Kidney epithelial cell (primary cell): ENCODE measurements at places on chromosomes 2 and 18.

DNA sequence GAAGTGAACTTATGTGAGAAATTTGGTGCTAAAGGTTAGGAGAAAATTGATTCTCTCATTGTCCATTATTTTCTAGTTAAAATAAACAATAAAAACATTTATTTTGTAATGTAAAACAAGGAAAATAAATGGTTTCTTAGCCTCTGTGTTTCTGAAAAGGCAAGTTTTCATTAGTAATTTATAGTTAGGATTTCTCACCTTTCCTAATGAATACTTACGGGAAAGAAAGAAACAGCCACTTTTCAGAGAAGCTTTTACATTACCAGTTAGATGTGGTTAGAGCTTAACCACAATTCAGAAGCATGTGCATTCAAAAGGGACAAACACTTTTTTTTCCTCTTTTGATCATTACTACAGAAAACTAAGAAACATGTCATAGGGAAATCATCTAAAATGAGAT lies 18.8 kb downstream of the NEMP2 start:
- DNase-seq, result no peak

- no peak for DNase-seq
Observed at GRCh38 chr18:62399276-62399675, 74.2 kb downstream of the TNFRSF11A start.

- peak; percentile 70 for DNase-seq
Observed at GRCh38 chr2:88329815-88330603, 122.5 kb downstream of the FOXI3 start.

DNA sequence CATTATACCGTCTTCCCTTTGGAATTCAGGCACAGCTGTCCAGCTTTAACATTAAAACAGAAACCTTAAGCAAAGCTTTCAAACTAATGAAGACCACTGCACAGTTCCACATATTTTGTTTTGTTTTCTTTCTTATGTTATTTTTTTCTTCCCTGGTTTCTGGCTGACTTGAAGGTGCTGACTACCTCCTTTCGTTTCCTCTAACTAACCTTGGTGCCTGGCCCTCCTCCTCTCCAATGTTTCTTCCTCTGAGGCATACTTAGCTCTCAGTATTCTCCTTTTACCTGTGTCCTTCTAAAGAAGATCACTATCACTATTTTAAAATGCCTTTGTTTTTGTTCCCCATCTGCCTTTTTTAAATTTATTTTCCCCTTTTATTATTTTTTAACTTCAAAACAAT lies 433.3 kb upstream of the SPHKAP start:
- DNase-seq, result no peak

GRCh38 chr2:144085016-144085415 lies 434.9 kb downstream of the ZEB2 start:
- DNase-seq, result no peak

DNA sequence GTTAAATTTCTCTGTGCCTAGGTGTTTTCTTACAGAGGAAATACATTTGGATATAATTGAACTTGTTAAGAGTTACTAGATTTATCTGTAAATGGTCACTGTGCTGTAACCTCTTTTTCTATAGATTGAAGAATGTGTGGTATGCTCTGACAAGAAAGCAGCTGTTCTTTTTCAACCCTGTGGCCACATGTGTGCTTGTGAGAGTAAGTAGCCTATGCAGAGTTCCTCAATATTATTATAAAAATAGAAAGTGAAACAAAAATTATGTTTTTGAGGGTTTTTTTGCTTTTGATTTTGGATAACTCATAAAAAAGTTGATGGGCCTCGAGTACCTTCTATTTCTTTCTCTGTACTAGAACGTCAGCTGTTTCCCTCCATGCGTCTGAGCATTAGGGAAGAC lies 112.4 kb downstream of the MIB1 start:
- no peak for DNase-seq

DNA sequence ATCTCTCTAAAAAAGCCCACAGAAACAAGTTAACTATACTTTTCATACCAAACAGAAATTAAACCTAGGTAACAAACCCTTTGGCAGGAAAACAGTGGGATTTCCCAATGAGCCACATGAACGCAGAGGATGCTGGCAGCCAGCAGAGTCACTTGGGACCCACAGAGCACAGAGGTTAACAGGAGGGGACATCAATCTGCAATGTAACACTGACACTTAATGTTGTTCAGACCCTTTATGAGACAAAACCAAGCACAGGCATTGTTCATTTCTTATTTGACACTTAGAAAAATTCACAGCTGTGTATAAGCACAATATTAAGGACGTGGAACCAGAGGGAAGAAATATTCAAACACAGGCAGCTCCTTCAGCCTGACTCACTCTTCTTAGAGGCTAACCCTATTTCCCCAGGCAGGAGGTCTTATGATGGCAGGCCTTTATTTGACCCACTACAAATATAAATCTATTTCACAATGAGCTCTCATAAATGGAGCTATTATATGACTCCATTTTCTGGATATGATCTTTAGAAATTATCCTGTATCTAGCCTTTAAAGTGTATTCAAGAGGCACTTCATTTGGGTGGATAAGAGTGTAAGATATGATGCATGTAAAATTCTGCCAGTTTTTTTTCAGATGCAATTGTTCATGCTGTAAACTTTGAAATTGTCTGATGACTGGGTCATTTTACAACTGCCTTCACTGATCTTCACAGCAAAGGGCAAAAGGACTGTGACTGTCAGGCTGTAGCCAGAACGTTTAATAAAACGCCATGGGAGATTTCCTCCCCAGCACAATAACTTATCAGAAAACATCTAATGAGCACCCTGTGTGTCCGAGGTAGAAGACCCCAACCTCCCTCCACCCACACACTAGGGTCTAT lies 132.8 kb upstream of the SATB2 start:
- no peak for DNase-seq

GRCh38 chr2:168039881-168040280 lies 207.5 kb downstream of the STK39 start:
- DNase-seq, result no peak

DNA sequence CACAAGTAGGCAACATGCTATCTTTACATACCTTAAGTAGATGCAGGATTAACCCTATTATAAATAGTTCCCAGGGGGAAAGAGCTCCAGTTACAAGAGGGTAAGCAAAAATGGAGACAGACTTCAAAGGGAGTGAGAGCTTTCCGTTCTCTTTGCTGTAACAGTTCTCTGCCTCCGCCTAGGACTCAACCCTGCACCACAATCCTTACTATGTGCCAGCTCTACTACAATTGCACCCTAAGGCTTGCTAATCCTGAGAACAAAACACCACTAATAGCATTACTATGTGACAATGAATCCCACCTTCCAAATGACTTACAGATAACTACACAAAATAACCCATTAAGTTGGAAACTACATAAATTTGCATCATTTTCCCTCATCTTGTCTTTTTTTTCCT lies 7.7 kb downstream of the ZBTB14 start:
- DNase-seq, result no peak

GRCh38 chr18:45517181-45517741 lies 98.0 kb upstream of the SLC14A2 start:
- no peak for DNase-seq

GRCh38 chr2:69753659-69754363 lies 11.9 kb downstream of the ANXA4 start:
- no peak for DNase-seq

- peak; percentile 28 for DNase-seq
Observed at GRCh38 chr2:181258720-181259119, 198.5 kb upstream of the ITGA4 start.

GRCh38 chr2:150806336-150806735 lies 318.9 kb upstream of the RND3 start:
- peak; percentile 12 for DNase-seq

GRCh38 chr2:61241266-61241665 lies 79.3 kb downstream of the C2orf74 start:
- no peak for DNase-seq

GRCh38 chr2:37896319-37896718 lies 28.8 kb upstream of the RMDN2 start:
- no peak for DNase-seq

DNA sequence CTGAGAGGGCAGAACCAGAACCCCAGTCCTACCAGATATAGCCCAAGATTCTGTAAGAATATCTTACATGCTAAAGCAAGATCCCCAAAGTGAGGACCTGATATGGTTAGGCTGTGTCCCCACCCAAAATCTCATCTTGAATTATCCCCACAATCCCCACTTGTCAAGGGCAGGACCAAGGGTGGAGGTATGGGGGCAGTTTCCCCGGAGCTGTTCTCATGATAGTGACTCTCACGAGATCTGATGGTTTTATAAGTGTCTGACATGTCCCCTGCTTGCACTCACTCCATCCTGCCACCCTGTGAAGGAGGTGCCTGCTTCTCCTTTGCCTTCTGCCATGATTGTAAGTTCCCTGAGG lies 19.9 kb downstream of the TTC32 start:
- DNase-seq, result no peak

DNA sequence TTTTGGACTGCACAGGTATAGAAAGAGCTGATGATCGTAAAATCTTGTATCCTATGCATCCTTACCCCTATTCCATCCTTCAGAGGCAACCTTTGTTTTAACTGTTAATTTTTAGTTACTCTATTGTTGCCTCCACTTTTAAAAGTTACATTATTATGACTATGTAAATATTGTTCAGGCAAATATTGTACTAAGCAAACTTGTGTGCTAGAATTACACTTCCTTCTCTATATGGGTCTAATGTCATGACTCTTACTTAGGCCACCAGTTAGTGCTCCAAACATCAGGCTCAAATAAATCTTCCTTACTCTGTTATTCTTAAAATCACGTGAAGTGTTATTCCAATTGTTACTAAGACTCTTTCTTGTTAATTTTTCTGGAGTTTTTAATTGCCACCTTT lies 47.4 kb upstream of the EMILIN2 start:
- DNase-seq, result no peak

DNA sequence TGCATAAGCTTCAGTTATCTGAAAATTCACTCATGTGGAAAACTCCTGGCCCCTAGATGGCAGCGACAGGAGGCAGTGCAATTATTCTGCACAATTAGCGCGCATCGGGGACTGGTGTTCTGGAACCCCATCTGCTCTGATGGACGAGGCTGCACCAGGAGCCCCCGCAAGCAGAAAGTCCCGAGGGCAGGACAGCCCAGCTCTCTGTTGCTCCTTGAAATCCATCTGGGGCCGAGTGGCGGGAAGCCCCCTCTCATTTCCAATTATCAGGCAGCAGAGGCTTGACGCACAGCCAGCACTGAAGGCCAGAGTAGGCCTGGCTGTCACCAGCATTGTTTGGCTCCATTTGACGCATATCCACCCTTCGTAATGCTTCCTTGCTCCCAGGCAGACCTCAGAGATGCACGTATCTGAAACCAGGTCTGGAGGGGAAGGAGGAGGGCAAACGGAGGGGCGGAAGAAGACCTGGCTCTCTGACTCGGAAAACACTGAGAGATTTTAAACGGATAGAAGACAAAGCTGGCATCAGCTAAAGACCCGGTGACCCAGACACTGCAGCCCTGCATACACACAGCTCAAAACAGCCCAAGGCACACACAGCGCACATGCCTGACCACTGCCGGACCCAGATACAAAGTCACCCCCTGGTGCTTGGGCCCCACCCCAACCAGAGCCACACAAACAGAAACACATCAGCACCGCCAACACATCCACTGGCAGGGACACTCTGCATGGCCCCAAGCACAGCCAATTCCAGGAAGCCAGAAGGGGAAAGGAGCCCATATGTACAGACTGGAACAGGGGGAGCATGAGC lies 69.8 kb downstream of the TNS1 start:
- no peak for DNase-seq

DNA sequence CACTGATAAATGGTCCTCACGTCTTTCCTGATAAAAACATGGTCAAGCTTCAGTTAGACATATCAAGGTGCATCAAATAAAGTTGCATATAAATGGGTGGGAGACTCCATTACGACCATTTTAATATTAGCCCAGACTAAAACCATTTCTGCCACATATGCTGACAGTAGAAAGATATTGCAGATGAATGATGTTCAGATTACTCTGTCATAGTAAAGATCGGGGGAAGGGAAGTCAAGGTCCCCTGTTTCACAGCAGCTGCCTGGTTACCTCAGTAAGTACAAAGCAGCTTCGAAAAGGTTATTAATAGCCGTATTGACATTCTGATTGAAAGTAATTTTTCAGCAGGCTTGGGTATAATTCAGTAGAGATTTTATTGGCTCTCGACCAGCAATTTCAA lies 927.7 kb upstream of the CDH2 start:
- DNase-seq, result no peak

DNA sequence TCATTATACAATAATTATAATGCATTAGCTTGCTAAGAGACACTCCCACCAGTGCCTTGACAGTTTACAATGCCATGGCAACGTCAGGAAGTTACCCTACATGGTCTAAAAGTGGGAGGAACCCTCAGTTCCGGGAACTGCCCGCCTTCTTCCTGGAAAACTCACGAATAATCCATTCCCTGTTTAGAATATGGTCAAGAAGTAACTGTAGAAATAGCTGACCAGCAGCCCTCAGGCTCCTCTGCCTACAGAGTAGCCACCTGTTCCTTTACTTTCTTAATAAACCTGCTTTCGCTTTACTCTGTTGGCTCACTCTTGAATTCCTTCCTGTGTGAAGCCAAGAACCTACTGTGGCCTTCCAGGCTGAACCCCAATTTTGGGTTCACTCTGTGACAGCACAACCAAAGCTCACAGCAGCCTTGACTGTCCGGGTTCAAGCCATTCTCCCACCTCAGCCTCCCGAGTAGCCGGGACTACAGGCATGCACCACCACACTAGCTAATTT lies 20.0 kb upstream of the PTPN2 start:
- no peak for DNase-seq

GRCh38 chr2:156511122-156511521 lies 74.9 kb downstream of the GPD2 start:
- no peak for DNase-seq

- peak; percentile 1 for DNase-seq
Observed at GRCh38 chr2:193963472-193964119, 1693.4 kb upstream of the SLC39A10 start.

- DNase-seq, result no peak
Observed at GRCh38 chr18:68861365-68861764, 63.5 kb downstream of the CCDC102B start.

GRCh38 chr2:63788071-63788470 lies 53.6 kb upstream of the UGP2 start:
- DNase-seq, result no peak

DNA sequence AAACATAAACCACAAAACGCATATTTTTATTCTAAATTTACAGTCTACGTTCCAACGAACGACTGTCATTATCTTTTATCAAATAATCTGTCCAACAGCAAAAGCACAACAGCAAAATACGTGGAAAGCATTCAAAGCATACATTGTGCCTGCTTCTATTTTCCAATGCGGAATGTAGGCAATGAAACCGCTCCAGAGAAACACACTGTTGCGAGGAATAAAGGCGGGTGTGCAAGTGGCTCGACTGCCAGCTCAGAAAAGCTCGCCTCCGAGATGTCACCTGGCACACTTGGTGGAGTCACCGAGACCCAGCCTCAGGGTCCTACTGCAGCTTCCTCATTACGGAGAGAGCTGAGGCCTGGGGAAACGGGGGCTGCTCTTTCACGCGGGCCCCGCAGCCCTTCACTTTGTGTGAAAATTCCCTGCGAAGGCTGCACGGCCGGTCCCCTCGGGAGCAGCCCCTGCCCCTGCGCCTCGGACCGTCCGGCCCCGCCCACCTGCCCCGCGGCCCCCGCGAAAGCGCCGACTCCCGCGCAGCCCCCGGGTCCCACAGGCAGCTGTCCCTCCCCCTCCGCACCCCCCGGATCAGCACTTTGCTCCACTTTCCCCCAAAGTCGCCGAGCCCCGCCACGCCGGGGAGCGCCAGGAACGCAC lies 752 bp downstream of the MGAT4A start:
- no peak for DNase-seq

- DNase-seq, result no peak
Observed at GRCh38 chr2:127778447-127778846, 32.5 kb downstream of the WDR33 start.

- DNase-seq, result no peak
Observed at GRCh38 chr2:105418522-105418921, 19.7 kb upstream of the FHL2 start.

GRCh38 chr2:129891341-129892320 lies 87.8 kb upstream of the RAB6C start:
- no peak for DNase-seq
